NCI-H2081 treated with DMSO at 0.1 percent for 48 hours (cell line): ENCODE measurements at places on chromosomes 1 and 21.

DNA sequence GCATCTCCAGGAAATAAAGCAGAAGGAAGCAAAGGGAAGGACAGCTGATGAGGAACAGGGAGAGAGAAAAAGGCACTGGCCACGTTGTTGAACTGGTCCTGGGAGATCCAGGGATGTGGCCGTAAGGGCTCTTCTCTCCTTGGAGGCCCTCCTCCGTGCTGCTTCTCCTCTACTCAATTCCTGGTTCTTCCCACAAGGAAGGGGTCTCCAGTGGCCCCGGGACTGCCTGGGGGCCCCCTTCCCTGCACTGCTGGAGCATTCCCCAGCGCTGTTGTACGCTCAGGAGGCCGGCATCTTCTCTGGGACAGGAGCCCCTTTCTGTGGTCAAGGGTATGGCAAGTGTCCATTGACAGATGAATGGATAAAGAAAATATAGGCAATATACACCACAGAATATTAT lies 88.5 kb upstream of the TLR5 start:
- DNase-seq = no peak

DNA sequence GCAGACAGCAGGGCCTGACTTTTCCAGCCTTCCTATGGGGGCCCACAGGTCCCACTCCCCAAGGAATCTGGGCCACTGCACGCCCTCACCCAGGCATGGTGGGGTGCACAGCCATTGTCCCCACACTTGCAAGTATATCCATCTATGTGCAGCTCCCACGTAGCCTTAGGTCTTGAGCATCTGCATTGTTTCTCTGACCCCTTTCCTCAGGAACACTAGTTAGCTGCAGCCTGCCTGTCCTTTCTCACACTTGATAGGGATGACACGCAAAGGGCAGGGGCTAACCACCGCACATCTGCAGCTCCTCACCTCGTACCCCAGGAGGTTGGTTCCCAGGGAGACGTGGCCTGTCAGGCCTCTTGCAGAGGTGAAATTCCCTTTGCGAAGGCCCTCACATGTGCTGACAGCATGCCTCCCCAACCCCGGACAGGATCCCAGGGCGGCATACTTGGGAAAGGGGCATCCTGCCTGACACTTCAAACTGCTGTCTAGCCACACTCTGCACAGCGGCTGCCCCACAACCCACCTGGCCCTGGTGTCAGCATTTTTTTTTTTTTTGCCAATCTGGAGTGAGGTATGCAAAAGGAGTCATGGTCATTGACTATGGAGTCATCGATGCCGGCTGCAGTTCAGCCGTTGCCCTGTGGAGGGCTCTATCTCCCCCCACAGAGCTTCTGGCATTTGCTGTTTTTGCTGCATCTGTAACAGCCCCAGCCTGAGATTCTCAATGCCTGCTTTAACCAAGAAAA lies 5.0 kb downstream of the JMJD4 start:
- no peak for DNase-seq

GRCh38 chr1:119767486-119767885 lies 1.2 kb downstream of the HMGCS2 start:
- DNase-seq = no peak

DNA sequence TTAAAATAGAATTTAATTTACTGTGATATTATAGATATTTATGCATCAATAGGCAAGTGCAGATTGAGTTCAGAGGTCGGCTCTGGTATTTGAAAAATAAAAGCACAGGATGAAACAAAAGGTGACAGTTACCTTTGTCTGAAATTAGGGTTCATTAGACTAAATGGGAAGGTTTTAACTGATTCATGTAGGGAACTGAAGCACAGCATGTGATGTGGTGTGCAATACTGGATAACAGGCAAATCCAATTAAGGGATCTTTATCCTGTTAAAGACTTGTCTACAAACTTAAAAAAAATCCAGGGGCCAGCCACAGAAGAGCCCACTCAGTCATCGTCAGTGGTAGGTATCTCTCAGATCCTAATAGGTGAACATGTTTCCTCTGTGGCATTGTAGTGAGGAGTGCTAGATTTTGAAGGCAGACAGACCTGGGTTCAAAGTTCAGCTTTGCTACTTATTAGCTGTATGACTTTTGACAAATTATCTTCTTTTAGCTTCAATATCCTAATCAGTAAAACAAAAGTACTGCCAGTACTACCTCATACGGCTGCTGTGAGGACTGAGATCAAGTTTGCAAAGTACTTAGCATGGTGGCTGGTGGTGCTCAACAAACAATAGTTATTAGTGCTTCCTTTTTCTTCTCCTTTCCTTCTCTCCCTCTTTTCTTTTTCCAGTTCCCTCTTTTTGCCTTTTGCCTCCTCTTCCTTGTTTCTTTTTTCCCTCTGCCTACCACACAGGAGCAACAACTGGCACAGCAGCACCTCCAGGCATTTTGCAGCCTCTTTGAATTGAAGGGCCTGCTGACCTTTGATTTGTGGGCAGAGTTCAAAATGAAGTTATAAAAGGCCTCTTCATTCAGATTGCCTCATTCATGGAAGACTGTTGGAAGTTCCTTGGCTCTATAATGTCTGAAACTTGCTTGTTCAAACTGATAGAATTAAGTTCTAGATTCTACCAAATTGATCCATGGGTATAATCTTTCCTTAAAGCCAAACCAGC lies 44.9 kb upstream of the FOXD3 start:
- no peak for DNase-seq

DNA sequence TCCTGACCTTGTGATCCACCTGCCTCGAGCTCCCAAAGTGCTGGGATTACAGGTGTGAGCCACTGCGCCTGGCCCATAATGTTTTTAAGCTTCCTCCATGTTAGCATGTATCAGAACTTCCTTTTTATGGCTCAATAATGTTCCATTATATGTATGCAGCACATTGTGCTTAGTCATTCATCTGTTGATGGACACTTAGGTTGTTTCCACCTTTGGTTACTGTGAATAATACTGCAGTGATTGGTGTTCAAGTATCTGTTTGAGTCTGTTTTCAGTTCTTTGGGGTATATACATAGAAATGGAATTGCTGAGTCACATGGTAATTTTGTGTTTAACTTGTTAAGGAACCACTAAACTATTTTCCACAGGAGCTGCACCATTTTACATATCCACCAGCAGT lies 17.7 kb downstream of the CMPK1 start:
- DNase-seq = no peak

- no peak for DNase-seq
Observed at GRCh38 chr1:201504179-201504631, 2.7 kb downstream of the CSRP1 start.

GRCh38 chr1:24547195-24547594 lies 8.7 kb upstream of the NCMAP start:
- no peak for DNase-seq

DNA sequence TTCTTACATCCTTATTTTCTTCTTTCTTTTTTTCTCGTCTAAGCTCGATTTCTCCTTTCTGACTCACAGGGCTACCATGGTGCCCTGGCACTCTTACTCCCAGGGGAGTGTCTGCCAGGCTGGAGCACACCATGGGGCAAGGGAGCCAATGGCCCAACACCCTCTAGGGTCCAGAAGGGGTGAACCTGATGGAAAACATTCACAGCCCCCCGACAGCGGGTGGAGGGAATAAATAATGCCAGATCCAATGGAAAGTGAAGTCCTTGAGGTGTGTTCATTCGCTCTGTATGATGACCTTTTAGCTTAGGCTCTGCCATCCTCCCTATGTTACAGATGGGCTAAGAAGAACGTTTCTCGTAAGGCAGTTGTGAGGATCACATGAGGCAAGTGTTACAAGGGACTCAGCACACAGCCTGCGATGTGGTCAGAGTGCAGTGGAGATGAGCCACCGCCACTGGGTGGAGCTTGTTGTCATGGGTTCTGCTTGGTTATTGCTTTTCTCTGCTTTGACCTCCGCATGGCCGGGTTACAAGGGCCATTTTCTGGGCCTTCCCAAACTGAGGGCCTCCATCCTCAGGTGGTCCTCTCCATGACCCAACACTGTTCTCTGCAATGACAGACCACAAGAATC lies 3.5 kb upstream of the FCMR start:
- no peak for DNase-seq

- no peak for DNase-seq
Observed at GRCh38 chr1:176811511-176812288, 348.7 kb downstream of the PAPPA2 start.

GRCh38 chr1:156624814-156625435 lies 5.7 kb downstream of the HAPLN2 start:
- DNase-seq = no peak

DNA sequence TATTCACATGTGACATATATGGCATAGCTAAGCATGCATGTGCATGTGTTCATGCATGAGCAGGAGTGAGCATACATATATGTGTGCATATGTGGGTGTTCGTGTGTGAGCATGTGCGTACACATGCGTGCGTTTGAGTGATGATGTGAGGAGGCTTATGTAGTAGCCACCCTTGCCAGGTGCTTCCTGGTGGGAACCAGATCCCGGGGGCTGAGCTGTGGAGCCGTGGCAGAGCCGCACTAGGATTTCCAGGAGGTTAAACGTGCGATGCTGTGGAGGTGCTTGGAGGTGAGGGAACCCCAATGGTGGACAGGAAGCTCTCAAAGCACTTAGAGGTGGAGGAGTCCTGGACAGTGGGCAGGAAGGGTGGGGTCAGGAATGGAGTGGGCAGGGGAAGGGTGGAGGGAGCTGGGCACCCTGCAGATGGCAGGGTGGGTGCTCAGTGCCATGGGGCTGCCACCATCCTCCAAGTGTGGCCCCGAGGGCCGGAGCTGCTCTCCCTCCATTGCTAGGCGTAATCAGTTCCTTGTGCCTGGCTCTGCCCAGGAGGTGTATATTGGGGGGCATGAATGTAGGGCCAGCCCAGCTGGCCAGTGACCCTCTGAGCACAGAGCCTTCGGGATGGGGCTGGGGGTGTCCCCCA lies 48.5 kb downstream of the COL18A1 start:
- no peak for DNase-seq

GRCh38 chr1:202160377-202160940 lies at the start of gene PTPN7:
PTPN7 (minus strand) TSS chr1:202160602; CDS start chr1:202159402, 1,200 bp downstream.
- DNase-seq = no peak

DNA sequence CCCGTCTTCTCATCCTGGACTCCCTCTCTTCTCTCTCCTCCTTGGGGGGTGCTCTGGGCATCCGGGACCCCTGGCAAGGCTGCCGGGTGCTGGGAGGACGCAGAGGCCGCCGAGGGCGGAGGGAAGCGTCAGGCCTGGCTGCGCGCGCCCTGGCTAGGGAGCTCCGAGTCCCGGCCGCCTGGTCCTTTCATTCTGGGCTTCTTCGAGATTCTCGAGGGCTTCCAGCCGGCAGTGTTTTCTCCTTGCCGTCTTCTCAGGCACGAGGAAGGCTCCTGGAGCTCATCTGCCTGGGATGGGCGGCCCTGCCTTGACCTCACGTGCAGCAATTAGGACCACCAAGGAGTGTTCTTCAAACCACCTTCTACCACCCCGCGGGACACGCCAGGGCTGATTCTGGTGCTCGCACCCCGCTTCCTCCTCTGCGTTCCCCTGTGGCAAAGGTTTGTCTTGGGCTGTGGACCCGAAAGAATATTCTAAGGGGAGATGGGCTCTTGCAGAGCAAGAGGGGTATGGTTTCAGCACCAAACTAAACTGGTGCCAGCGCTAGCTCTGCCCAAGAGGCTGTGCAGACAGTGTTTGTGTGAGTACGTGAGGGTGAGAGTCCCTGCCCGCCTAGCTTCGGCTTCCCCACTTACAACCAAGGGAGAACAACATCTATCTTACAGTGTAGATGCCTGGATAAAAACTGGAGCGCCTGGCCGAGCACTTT lies 36.5 kb downstream of the PIK3CD start:
- DNase-seq = no peak

- no peak for DNase-seq
Observed at GRCh38 chr21:31780944-31781343, 49.0 kb upstream of the SCAF4 start.

GRCh38 chr1:231750296-231750695 lies 123.7 kb downstream of the DISC1 start:
- DNase-seq = no peak

DNA sequence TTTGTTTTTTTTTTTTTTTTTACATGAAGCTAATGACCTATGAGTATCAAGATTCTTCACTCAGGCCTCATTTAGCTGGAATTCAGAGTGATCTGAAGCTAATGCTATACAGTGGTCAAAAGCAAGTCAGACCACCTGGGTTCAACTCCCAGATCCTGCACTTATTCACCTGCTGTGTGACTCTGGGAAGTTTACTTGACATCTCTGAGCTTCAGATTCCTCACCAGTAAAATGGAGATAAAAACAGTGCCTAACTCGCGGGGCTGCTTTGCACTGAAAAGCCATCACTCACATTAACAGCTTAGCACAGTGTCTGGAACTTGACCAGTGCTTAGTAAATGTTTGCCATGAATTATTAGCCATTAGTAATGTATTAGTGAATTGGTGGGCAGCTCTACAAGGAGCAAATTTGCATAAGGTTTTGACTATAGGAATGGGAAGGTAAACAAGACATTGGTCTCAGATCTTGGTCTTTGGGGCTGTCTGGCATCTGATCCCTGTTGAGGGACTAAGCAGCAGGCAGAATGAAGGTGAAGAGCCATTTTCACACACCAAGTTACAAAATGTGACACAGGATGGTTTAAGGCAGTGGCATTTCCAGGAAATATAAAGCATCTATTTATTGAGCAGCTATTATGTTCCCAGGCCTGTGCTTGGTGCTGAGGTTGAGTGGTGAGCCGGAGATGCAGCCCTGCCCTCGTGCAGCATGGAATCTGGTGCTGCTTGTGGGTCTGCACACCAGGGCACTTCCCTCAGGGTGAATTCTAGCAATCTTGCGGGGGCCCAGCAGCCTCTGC lies 291.3 kb downstream of the RRAGC start:
- no peak for DNase-seq

DNA sequence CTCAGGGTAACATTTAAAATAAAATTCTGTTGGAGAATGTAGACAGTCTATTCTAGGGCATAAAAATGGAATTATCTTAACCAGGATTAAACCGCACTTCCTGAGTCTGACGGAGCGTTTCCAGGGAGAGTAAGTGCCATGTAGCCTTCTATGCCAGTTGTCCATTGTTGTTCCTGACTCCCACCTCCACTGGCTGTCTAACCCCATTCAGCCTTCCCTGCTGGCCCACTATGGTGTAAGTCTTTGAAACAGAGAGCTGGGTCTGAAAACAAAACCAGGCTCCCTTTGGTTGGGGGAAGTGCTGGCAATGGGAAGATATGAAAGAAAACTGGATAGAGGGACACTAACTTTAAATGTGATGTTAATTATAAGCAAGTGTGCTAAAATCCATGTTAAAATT lies 71.2 kb upstream of the CNN3 start:
- DNase-seq = no peak

GRCh38 chr1:90557706-90558105 lies 159.4 kb downstream of the BARHL2 start:
- no peak for DNase-seq

DNA sequence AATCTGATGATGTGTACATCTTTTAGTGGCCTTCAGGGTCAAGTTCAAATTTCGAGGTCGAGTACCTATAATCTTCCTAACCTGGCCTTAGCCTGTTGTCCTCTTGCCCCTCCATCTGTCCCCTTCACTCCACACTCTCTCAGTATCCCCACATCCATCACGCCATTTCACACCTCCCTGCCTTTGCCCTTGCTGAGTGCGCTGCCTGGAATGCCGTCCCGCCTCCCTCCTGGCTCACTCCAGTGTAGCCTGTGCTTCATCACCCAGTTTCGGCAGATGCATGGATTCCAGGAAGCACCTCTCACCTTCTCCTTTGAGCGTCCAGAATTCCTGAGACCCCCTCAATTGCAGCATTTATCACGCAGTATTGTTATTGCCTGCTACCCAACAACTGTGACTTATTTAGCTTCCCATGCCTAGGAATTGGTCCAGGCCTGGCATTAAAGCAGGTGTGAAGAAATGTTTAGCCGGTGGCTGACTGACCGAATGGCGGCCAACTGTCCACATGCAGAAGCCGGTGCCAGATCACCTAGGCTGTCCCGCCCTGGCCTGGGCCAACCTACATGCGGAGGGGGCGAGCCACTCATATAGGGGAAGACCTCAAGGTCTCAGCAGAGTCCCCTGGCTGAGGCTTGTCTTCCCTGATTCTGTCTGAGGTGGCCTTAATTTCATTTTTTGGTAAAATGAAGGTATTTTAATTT lies 34.5 kb downstream of the MYOM3 start:
- DNase-seq = no peak
